NCI-H187 treated with DMSO at 0.1 percent for 48 hours (cell line): ENCODE measurements at places on chromosomes 16 and 17.

DNA sequence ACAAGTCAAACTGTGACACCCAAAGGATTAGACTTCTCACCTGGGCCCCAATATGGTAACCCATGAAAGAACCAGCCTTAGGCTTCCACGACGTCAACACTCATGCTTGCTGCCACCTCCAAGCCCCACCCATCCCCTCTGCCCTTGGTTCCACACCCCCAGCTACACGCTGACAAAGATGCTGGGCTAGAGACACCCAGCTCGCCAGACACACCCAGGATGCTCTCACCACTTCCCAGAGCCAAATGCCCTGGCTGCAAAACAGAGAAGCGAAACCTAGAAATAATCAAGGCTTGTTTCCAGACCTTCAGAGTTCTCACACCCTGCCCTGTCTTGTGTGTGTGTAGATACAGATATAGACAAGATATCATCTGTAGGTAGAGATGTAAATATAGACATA, 26.0 kb upstream of the ADCY9 start:
- DNase-seq, result no peak

- DNase-seq, result no peak
Measured at GRCh38 chr17:61254904-61255303, 144.7 kb upstream of the TBX2 start.

DNA sequence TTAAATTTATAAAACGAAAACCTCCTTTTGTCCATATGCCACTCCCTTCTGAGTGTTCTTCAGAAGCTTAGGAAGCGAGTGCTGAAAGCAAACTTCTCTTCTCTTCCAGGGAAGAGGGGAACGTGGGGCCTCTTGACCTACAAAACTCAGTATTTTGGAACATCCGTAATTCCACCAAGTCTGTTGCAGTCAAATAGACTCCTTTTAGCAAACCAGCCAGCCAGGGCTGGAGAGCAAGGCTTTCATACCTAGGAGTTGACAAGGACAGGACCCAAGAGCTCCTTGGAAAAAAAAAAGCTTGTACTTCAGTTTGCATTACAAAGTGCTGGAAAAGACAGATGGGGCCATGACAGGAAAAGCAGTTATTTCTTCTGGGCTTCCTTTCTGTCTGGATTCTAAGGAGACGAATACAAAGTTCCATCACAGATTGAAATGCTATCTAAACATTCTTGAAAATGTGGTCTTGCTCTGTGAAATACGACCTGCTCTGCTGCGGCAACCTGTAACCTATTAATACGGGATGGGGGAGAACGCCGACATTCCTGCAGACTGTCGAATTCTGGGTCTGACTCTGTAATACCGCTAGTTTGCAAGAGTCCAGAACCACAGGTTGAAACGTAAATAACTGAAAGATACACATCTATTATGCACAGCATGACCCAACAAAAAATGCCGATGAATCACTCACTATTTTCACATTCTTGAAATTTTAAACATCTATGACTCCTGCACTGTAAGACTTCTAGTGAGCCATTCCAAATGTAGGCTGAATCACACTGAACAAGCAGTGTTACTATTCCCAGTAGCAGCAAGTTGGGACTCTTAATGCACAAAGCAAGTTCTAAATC, 20.6 kb downstream of the VPS53 start:
- DNase-seq, result no peak

DNA sequence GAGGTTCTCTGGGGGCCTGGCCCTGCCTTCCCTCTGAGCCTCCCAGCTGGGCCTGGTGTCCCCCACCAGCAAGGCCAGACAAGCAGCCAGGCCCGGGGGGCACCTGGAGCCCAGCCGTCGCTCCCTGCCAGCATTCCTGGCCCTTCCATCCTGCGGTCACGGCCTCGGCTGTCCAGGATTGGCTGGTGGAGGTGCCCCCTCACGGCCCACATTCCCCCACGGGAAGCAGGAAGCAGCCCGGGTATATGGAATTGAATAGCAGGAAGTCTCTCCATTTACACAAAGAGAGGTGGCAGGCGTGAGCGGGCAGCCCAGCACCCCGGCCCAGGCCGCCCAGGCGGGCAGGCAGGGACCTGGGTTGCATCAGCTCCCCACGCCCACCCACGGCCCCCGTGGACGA, 14.5 kb downstream of the TRAF7 start:
- no peak for DNase-seq

GRCh38 chr16:17465460-17465859, 5.3 kb downstream of the XYLT1 start:
- DNase-seq, result no peak

DNA sequence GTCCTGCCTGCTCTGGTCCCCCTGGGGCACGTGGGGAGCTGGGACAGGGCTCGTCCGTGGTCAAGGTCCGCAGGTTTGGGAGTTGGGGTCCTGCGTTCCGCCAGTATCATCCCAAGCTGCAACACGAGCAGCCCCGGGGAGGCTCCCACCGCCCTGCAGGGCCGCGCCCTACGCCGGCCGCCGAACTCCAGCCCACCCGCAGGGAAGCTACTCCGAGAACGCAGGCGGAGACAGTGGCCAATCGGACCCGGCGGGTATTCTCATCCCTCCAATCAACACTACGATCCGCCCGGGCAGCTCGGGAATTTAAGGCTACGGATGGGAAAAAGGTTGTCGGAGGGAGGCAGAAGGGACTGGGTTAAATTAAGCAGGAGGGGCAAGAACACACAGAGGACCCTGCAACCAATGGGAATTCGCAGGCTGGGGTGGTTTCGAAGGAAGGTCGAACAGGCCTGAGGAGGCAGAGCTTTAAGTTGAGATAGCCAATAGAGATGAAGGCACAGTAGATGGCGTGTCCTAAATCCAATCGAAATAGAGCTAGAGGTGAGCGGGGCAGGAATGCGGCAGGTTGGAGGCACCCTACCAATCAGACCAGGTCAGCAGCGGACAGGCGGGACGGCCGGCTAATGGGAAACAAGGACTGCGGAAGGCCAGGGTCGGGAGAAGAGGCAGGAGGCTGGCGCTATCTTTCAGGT, 626 bp downstream of the SPAG7 start:
- peak; percentile 95 for DNase-seq

DNA sequence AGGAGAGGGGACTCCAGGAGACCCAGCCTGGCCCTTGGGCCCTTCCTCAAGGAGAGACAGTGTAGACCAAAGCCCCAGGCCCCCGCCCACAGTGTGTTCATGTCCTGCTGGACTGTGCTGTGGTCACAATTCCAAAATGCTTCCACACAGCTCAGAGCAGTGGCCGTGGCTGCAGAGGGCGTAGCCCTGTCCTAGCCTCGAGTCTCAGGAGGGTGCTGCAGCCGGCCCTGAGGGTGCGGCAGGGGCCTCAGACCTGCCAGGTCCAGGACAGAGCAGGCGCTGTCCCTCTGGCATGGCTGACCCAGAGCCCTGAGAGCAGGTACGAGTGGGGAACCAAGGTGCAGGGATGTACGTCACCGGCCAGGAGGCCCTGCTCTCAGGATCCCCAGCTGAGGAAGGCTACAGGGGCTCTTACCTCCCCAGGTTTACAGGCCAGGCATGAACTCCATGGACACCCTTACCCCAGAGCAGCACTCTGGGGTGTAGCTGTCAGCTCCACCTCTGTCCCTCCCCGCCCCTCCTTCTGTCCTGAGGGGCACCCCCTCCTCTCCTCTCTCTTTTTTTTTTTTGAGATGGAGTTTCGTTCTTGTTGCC, 7.3 kb downstream of the DBNDD1 start:
- no peak for DNase-seq

DNA sequence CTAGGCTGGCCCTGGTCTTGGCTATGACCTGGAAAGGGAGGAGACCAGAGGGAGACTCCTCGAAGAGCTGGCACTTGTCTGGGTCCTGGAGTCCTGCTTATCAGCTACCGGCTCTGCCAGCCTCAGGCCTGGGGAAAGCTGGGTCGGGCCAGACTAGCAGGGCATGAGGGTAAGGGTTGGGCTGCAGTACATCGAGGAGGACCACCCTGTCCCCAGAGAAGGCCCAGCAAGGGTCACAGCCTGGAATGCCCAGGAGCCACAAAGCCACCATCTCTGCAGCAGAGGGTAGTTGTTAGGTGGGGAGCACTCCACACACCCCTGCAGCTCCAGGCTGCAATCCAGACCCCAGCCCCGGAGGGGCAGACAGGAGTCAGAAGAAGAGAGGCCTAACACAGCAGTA, 54.0 kb downstream of the SLC6A2 start:
- DNase-seq, result no peak

DNA sequence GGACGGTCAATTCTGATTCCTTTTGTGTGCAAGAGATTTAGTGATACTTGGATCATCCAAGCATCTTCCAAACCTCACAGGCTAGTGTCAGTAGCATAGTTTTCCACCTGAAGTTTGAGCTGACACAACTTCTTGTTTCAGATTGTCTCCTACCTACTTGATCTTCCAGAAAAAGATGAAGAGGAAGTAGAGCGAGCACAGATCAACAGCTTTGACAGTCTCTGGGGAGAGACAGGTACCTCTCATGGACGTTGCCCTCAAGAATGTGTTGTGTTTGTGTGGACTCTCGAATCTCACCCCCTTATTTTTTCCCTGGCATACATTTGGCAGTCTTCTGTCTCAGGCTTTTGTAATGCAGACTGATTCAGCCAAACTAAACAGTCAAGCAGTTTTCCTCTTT, 47.4 kb downstream of the CYB561 start:
- no peak for DNase-seq

DNA sequence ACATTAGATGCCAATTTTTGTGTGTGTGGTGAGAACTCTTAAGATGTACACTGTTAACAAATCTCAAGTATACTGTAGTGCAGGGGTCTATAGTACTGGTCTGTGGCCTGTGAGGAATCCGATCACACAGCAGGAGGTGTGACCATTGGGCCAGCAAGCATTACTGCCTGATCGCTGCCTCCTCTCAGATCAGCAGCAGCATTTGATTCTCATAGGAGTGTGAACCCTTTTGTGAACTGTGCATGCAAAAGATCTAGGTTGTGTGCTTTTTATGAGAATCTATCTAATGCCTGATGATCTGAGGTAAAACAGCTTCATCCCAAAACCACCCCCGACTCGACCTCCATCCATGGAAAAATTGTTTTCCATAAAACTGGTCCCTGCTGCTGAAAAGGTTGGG, 12.6 kb downstream of the ZNF267 start:
- DNase-seq, result no peak

GRCh38 chr16:67311607-67312488, 14.7 kb downstream of the KCTD19 start:
- no peak for DNase-seq

DNA sequence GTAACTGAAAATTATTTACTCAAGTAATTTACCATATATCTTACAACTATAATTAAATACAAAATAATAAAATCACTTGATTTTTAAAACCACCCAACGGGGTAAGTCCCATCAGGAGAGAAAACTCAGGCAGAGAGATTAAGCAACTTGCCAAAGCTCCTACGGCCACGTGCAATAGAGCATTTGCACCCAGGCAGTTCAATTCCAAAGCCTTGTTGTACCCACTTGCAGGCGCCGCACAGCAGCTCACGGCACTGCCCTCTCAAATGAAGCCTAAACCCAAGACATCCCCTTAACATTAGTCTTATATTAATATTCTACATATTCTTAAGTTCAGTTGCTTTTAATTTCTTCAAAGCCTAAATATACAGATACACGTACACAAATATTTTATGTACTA, 75.7 kb downstream of the SPAG9 start:
- DNase-seq, result no peak

DNA sequence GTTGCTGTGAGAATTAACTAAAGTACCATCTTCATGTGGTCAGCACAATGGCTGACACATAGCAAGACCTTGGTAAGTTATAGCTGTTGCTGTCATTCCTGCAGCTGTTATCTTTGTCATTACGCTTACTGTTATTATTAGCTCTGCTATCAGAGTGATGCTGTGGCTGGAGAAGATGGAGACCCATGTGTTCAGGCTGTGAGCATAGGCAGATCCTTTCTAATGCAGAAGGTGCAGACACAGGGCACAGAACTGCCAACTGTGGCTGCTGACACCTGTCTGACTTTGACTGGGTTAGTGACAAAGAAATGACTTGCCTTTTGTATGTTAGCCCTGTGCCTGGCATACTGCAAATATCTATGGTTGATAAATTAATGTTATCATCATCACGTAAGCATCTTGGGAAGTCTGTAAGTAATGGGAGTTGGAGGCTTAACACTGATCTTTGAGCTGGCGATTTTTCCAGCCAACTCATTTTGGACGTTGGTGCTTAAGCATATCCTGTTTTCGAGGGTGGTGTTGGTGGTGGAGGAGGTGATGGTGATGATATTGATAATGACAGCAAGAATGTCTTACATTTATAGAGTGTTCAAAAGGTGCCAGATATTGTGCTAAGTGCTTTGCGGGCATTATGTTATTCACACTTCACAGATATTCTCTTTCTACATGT, 695.3 kb downstream of the WWOX start:
- no peak for DNase-seq

- no peak for DNase-seq
Measured at GRCh38 chr17:58318065-58318481, 10.5 kb downstream of the TSPOAP1 start.
